H4 (cell line): ENCODE measurements at places on chromosomes 5 and 9. TPM values are rescaled to one million over a fixed set of nuclear protein-coding genes. Genes with fewer than 3 reads are reported as not detected.

DNA sequence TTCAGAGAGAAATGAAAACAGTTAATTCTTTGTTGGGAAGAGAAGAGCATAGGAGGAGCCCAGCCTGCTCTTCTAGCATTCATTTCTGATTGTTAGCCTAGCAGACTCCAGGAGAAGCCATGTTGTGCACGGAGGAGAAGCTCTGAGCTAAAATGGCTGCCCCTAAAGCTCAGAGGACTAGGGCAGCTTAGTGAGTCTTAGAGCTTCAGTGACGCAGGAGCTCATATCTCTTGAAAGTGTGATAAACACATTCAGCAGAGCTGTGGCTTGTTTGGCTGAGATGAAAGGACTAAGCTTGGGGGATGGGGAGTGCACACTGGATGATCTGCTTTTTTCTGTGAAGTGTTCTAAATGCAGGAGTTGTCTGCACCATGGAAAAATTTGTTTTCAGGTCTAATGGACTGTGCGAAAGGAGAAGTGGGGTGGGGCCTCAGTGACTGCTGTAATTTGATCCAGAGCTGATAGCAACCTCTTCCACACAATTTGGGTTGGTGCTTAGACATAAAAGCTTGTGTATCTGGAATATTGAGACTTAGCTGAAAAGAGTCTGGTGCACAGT, 58.5 kb downstream of the ZNF462 start:
- DNase-seq, result peak; percentile 31

- no peak for DNase-seq
Observed at GRCh38 chr5:122102825-122103224, 24.8 kb upstream of the LOX start.

- DNase-seq, result no peak
Observed at GRCh38 chr9:81596679-81597418, 92.5 kb downstream of the TLE1 start.

DNA sequence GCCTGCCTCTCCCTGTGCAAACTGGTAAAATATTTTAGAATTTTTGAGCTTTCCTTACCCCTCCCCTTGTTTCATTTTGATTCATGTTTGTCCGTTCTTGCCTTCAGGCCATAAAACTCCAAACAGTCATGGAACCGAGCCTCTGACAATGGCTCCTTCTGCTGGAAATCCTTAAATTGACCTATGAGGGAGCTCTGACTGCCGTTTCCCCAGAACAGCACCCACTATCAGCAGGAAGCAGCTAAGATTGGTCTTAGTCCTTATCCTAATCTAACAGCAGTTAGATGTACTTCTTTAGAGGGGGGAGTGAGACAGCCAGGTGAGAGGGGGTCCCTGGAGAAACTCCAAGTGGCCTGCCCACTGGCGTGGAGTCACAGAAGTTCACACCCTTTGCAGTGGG, 106.7 kb downstream of the FAM174A start:
- no peak for DNase-seq

Gene FRMD3
- 0.29 and 0.72 TPM in 2 replicates for total RNA-seq

DNA sequence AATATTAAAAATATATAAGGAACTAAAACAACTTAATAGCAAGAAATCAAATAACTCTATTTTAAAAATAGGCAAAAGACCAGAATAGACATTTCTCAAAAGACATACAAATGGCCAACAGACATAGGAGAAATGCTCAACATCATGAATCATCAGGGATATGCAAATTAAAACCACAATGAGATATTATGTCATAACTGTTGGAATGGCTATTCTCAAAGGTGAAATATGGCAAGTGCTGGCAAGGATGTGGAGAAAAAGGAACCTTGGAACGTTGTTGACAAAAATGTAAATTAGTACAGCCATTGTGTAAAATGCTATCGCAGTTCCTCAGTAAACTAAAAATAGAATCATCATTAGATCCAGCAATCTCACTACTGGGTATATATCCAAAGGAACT, 468.5 kb downstream of the NFIB start:
- DNase-seq, result no peak
